ENCODE measurements at places on chromosomes 13 and 19.

DNA sequence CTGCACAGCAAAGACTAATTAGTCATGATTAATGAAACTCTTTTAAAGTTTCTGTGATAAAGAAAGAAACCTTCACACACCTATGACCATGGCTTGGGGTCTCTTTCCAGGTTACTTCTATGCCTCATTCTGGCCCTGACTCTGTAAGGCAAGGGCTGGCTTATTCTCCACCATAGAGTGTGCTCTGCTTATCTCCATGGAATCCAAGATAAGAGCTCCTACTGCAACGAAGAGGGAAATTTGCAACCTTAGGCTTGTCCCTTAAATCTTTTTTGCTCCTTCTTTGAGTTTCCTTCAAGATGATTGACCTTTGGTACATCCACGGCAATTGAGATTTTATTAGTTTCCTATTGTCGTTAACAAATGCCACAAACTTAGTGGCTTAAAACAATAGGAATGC, 239.9 kb downstream of the SPRY2 start:
- DNase-seq, result no peak

DNA sequence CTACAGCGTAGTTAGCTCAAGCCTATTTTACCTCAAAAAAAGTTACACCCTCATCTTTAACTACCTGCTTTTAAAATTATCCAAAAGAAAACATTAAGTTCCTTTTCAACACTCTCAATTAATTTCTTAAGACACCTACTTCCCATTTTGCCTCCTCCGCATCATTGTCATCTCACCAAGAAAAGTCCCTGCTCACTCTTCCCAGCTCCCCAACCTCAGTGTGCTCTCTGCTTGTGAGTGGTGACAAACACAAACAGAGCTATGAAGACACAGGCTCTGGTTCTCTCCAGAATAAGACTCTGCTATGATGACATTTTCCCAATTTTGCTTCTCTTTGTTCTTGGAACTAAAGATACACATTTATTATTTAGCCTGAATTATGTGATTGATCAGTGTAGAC, 385.1 kb upstream of the HTR2A start:
- no peak for DNase-seq

DNA sequence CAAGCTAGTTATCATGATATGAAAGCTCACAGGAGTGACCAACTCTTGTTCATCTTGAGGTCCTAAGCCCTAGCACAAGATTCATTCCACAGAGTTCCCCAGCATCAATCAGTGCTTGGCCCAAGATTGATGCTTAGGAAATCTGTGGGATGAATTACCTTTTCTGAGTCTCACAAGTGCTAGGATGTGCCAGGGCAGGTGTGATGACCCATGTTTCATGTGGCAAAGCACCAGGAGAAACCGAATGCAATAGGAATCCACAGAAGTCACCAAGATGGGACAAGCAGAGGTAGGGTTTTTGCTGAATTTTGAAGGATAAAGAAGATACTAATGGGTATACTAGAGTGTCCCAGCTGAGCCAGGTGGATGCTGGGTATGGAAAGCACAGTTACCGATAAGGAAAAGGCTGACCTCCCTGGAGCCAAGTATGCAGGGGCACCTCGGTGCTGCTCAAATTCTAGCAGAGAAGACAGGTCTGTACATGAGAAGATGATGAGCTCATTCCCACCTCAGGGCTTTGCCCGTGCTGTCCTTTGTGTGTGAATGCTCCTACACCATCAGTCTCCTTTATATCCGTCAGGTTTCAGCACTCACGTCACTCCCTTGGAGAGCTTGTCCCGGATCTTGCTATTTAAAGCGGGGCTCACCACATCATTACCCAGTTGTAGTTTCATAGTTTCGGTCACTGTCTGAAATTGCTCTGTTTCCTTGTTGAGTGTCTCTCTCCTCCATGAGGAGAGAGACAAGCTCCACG, 168.9 kb upstream of the TSC22D1 start:
- DNase-seq, result no peak

DNA sequence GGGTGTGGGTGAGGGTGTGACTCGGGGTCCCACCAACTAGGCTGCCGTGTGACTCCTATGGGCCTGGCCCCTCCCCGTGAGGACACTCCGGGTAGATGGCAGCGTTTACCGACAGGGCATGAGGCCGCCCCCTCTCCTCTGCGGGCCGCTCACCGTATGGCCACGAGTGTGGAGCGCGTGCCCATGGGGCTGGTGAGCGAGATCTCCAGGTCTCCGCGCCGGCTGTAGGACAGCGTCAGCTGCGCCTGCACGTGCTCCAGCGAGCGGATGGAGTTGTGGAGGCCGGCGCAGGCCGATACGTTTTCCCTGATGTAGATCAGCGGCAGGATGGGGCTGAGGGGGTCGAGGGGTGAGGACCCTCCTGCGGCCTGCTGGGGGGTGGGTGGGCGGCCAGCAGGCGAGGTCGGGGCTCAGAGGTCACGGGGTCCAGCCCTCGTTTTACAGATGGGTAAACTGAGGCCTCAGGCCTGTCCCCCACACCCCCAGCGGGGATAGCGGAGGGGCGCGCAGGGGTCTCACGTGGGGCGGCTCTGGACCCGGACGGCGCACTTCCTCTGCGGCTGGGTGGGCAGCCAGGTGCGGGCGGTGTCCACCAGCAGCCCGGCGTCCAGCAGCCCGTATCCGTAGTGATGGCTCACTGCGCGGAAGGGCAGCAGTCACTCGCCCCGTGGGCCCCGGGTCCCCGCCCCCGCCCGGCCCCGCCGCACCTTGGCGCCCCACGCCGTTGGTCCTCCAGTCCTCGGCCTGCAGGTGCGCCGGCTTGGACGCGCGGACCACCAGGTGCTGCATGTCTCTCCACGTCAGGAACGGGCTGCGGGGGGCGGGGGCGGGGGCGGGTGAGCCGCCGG, 4.3 kb upstream of the C19orf25 start:
- DNase-seq, result no peak
